ENCODE measurements at places on chromosomes 6 and 20. TPM values are rescaled to one million over a fixed set of nuclear protein-coding genes. Genes with fewer than 3 reads are reported as not detected.

Gene LINC00237
- not detected for total RNA-seq

Gene ENPP4
- total RNA-seq: 12.6 TPM

Gene TGM3
- 5.3 TPM for total RNA-seq

Gene CRYBG1
- 10.1 TPM for total RNA-seq

Gene SLC24A3
- total RNA-seq: not detected

Gene C20orf141
- not detected for total RNA-seq

Gene ANGPT4
- total RNA-seq: not detected

Gene IGF2R
- total RNA-seq: 54.7 TPM

Gene GMDS
- total RNA-seq: 7.9 TPM

Gene COL9A3
- not detected for total RNA-seq

Gene COL9A1
- not detected for total RNA-seq

GRCh38 chr6:91580635-91581034, 993.8 kb upstream of the MAP3K7 start:
- no peaks in the 10 kb centered on the region for H3K27me3 ChIP-seq
- no peaks in the 10 kb centered on the region for H3K4me1 ChIP-seq
- no peaks in the 10 kb centered on the region for H3K36me3 ChIP-seq
- DNase-seq: no peak

DNA sequence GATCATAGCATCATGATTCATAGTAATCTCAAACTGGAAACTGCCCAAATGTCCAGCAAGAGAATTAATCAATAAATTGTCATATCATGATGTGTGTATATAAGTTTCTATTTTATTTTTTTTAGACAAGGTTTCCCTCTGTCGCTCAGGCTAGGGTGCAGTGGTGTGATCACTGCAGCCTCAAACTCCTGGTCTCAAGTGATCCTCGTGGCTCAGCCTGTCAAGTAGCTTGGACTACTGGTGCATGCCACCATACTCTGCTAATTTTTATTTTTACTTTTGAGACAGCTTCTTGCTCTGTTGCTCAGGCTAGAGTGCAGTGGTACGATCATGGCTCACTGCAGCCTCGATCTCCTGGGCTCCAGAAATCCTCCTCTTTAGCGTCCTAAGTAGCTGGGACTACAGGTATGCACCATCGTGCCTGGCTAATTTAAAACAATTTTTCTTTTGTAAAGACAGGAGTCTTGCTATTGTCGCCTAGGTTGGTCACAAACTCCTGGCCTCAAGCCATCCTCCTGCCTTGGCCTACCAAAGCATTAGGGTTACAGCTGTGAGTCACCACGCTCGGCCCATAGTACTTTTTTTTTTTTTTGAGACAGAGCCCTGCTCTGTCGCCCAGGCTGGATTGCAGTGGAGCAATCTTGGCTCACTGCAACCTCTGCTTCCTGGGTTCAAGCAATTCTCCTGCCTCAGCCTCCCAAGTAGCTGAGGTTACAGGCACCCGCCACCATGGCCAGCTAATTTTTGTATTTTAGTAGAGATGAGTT, 8.7 kb upstream of the ATRN start:
- no peak overlapping the region for H3K4me3 ChIP-seq
- no peaks in the 10 kb centered on the region for H3K4me1 ChIP-seq
- no peak overlapping the region for H3K27ac ChIP-seq
- H3K27me3 ChIP-seq: peaks cover 12% of the 10 kb centered on the region
- DNase-seq: no peak
- no peaks in the 10 kb centered on the region for H3K36me3 ChIP-seq

DNA sequence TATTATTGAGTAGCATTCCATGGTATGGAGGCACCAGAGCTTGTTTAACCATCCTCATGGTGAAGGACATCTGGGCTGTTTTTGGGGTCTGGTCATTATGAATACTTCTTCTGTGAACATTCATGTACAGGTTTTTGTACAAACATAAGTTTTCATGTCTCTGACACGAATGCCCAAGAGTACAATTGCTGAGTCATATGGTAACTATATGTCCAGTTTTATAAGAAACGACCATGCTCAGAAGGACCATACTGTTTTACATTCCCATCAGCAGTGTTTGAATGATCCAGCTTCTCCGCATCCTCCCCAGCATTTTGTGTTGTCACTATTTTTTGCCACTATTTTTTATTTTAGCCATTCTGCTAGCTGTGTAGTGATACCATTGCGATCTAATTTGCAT, 188.6 kb downstream of the KHDC1L start:
- no peaks in the 10 kb centered on the region for H3K36me3 ChIP-seq
- no peak for DNase-seq
- peaks cover 10% of the 10 kb centered on the region for H3K4me1 ChIP-seq

DNA sequence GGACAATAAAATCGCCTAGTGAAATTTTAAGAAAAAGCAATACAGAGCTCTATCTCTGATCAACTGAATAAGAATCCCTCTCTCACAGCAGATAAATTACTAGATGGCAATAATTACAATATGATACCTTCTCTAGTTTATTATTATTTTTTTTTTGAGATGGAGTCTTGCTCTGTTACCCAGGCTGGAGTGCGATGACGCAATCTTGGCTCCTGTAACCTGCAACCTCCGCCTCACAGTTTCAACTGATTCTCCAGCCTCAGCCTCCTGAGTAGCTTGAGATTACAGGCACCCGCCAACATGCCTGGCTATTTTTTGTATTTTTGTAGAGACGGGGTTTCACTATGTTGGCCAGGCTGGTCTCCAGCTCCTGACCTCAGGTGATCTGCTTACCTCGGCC, 129.3 kb upstream of the PTCHD4 start:
- no peak overlapping the region for H3K4me3 ChIP-seq
- no peaks in the 10 kb centered on the region for H3K36me3 ChIP-seq

- no peak overlapping the region for H3K27ac ChIP-seq
- peaks cover 12% of the 10 kb centered on the region for H3K36me3 ChIP-seq
- H3K4me1 ChIP-seq: peaks cover 4% of the 10 kb centered on the region
- H3K4me3 ChIP-seq: no peak overlapping the region
Observed at GRCh38 chr20:3563133-3563532, 92.3 kb downstream of the ATRN start.

- no peaks in the 10 kb centered on the region for H3K27me3 ChIP-seq
- no peak overlapping the region for H3K4me3 ChIP-seq
- no peak overlapping the region for H3K27ac ChIP-seq
- no peaks in the 10 kb centered on the region for H3K36me3 ChIP-seq
- no peak for DNase-seq
Observed at GRCh38 chr20:13131688-13132087, 89.4 kb upstream of the ISM1 start.

GRCh38 chr6:121430514-121431460, 4.7 kb upstream of the GJA1 start:
- H3K4me1 ChIP-seq: peaks cover 15% of the 10 kb centered on the region
- peak; percentile 51 for DNase-seq
- H3K4me3 ChIP-seq: no peak overlapping the region
- no peak overlapping the region for H3K27ac ChIP-seq
- H3K27me3 ChIP-seq: no peaks in the 10 kb centered on the region
- no peaks in the 10 kb centered on the region for H3K36me3 ChIP-seq

- DNase-seq: no peak
- no peaks in the 10 kb centered on the region for H3K27me3 ChIP-seq
- H3K4me1 ChIP-seq: no peaks in the 10 kb centered on the region
- no peak overlapping the region for H3K4me3 ChIP-seq
- H3K27ac ChIP-seq: no peak overlapping the region
Observed at GRCh38 chr20:20184149-20184548, 131.8 kb downstream of the CFAP61 start.

DNA sequence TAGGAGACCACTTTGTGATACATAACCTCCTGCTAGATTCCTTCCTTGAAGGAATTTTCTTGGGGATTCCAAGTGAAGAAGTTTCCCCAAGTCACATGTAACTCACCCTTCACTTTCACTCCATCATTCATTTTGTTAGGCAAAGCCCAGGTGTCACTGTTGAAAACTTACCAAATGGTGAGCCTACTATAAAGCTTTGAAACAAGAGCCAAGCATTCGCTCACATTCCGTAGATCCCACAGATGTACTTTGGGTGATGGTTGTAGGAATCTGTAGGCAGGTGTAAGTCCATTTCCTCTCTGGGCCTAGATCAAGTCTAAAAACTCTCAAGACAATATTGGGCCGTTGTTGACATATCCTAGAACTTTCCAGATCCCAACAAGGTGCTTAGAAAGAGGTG, 74.1 kb downstream of the PRDM1 start:
- H3K27ac ChIP-seq: no peak overlapping the region
- no peak overlapping the region for H3K4me3 ChIP-seq
- peaks cover 16% of the 10 kb centered on the region for H3K4me1 ChIP-seq
- H3K36me3 ChIP-seq: no peaks in the 10 kb centered on the region

- H3K4me3 ChIP-seq: no peak overlapping the region
- DNase-seq: no peak
- no peaks in the 10 kb centered on the region for H3K4me1 ChIP-seq
- no peaks in the 10 kb centered on the region for H3K27me3 ChIP-seq
Observed at GRCh38 chr6:158911746-158912480, 88.1 kb downstream of the RSPH3 start.

Measured in SJSA1 (cell line).